ENCODE measurements at places on chromosomes 5 and 9. TPM values are rescaled to one million over a fixed set of nuclear protein-coding genes. Genes with fewer than 3 reads are reported as not detected.

Gene PCDHA12
- total RNA-seq: 0.66 TPM

DNA sequence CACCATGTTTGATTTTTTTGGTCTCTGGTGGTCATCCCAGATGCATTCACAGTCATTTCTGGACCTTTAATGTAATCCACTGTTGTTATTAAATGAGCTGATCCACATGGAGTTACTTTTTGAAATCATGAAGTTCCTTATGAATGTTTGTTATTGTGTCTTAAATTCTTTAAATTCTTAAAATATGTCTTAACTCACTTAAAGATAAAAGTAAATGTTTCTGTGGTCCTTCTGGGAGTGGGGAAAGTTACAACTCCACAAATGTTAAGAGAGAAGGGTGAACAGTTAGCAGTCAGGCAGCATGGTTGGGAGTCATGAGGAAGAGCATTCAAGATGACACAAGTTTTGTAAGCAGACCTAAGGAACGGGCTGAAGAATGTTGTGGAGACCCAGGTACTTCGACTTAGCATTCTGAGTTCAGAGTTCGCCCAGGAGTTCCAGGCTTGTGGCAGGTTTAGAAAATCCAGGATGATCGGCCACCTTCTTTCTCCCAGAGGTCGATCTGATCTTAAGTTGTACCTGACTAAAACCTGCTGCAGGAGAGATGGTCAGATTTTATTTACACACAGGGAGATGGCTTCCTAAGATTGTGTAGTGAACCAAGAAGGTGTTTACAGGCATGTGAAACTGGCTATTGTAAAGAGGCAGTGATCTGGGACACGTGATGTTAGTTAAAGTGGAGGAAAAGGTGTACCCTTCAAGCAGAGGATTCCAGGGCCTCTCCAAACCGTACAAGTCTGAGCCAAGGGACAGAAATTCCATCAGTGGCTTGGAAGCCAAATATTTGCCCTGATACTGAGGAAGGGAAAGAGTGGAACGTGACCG, 17.2 kb downstream of the SLC1A1 start:
- DNase-seq: no peak

- DNase-seq: no peak
These were observed 169.8 kb downstream of the CAAP1 start for GRCh38 chr9:26722755-26723154.

- no peak for DNase-seq
These were observed 9.1 kb downstream of the EGFL7 start for GRCh38 chr9:136671646-136672430.

- no peak for DNase-seq
These were observed 74.6 kb downstream of the CFAP95 start for GRCh38 chr9:69895185-69895584.

DNA sequence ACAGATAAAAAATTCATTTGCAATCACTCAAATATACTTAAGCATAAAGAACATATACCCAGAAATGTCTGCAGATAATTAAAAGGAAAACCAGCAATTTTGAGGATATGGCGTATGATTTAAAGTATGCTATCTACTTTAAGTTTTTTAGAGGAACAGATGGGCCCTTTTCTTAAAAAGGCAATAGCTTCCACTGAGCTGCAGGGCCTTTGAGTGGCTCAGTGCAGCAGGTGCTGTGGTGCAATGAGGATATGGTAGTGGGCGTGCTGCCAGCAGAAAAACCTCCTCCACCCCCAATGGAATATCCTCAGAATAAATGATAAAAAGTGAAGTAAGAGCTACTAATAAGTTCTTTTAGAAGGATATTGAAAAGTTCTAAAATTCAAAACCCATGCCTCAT, 814.5 kb downstream of the MTRR start:
- no peak for DNase-seq

Gene LAMC3
- total RNA-seq: 0.50 TPM

GRCh38 chr9:119526698-119527097, 157.5 kb upstream of the BRINP1 start:
- no peak for DNase-seq

- no peak for DNase-seq
These were observed 11.4 kb upstream of the MATR3 start for GRCh38 chr5:139282197-139282557.

GRCh38 chr5:179164331-179165311, 104.4 kb downstream of the ZNF354C start:
- DNase-seq: no peak

DNA sequence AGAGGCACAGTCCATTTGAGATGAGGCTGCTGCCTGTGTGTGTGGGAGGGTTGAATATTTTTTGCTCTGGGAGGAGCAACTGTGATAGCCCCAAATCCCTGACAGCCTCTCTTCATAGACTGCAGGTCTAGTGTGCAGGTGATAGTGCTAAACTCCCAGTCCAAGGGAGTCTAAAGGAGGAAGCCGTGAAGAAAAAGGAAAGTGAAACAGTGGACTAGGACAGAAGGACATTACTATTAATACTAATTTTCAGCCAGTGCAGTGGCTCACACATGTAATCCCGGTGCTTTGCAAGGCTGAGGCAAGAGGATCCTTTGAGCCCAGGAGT, 295.0 kb downstream of the PDE4D start:
- DNase-seq: no peak

Gene TMOD1
- 71.0 TPM for total RNA-seq

- DNase-seq: no peak
These were observed 5.9 kb downstream of the KLF9 start for GRCh38 chr9:70408393-70409040.

Gene PFN3
- not detected for total RNA-seq

Gene EPB41L4B
- 1.4 TPM for total RNA-seq

DNA sequence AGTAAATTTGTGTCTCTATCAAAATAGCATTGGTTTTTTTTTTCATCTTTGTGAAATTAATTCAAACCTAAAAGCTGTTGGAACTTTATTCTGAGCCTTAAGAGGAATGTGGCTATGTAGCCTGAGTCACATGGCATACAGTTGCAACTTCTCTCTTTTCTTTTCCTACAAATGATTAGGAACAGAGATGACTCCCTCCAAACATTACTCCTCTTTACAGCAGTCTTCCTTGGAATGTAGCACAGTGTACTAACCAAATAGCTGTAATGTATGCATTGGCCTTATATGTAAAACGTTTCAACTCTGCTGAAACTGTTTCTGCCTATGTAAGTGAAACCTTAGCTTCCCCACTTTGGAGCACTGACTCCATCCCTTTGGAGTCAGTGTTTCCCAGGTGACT, 100.9 kb upstream of the MAP1B start:
- no peak for DNase-seq

- DNase-seq: no peak
These were observed 283.9 kb downstream of the PJA2 start for GRCh38 chr5:109125755-109126429.

DNA sequence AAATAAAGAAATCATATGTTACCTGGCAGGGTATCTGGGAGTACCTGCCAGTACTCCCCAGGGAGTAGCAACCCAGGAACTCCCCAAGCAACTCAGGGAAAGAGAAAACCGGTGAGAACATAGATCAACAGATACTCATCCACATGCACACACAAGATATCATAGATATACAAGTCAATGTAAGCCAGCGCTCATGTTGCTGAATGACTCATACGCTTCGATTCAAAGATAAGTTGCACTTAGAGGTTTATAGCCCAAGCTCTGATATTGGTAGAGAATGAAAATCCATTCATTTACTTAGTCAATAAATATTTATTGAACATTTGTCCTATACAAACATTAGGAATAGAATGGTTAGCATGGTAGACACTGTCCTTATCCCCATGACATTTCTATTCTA, 219.1 kb upstream of the TRPC7 start:
- DNase-seq: no peak

Gene FBP2
- not detected for total RNA-seq

Gene SLC1A3
- total RNA-seq: 26.5 TPM

Gene PTGR1
- total RNA-seq: 37.3 TPM

- no peak for DNase-seq
These were observed 43.0 kb downstream of the ARHGAP26 start for GRCh38 chr5:142813220-142813619.

DNA sequence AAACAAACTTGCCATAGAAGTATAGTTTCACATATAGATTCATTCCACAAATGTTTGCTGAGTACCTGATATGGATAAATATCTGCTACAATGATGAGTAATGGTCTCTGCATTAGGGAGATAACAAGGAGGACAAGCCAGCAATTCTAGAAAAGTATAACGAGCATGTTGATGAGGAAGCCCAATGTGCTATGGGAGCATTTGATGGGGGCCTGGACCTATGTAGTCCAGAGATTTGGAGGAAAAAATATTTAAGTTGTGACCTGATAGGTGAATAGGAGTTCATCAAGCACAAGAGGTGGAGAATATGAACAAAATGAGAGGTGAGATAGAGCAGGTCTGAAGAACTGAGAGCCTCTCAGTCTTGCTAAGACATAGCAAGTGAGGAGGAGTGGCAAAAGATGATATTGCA, 14.4 kb upstream of the TMEM245 start:
- no peak for DNase-seq

Gene ZNF366
- 3.3 TPM for total RNA-seq

Gene MPDZ
- total RNA-seq: 71.4 TPM

Gene GPR151
- not detected for total RNA-seq

Gene C5orf46
- total RNA-seq: not detected

Gene ROR2
- 69.5 TPM for total RNA-seq

- DNase-seq: no peak
These were observed 4.9 kb downstream of the SUSD1 start for GRCh38 chr9:112170235-112170634.

Gene SGCD
- total RNA-seq: 31.0 TPM

Gene MAST4
- 36.3 TPM for total RNA-seq

Gene TAF11L10
- total RNA-seq: not detected
